ENCODE measurements at places on chromosomes 1 and 21.

DNA sequence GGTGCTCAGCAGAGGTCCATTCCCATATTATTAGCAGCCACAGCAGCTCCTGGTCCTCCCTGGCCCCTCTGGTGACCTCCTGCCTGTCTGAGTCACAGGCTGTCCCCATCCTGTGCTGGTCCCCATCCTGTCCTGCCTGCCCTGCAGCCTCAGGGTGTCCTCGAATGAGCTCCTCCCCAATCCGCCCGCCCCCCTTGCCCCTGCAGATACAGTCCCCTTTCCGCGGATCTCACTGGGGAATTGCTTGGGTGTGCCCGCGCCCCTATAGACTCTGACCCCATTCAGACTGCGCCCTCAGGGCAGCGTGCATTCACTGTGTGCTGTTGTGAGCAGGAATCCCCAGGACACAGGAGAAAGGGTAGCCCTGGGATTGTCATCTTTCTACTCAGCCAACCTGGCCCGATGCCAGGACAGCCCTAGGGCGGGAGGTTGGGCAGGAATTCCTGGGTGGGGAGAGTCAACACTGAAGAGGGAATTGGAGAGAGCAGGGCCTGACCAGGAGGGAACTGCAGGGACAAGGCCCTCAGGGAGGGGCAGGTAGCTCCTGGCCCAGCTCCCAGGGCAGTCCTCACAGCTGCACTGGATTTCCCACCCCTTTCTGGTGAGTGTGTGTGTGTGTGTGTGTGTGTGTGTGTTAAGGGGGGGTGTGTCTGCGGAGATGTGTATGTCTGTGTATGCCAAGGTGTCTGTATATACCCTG is 1.1 kb upstream of the GUCA2A start:
- DNase-seq, result no peak

DNA sequence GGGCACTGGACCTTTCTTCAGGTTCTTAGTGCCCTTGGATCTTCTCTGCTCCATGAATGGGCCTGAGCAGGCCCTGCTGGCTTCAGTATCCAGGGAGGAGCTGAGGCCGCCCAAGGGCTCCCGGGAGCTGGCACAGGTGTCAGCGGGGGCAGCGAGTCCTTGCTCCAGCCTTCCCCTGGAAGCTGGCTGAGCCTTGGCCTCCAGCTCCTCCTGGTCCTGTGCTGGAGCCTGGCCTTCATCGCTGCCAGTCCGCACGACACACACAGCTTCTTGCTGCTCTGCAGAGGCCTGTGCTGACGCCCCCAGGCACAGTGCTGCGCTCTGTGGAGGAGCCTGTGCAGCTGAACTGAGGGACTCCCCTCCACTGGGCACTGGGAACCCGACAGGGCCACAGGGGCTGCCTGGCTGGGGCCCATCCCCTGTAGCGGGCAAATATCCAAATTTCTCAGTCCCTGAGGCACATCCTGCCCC is 1.7 kb downstream of the SPOCD1 start:
- peak; percentile 14 for DNase-seq

DNA sequence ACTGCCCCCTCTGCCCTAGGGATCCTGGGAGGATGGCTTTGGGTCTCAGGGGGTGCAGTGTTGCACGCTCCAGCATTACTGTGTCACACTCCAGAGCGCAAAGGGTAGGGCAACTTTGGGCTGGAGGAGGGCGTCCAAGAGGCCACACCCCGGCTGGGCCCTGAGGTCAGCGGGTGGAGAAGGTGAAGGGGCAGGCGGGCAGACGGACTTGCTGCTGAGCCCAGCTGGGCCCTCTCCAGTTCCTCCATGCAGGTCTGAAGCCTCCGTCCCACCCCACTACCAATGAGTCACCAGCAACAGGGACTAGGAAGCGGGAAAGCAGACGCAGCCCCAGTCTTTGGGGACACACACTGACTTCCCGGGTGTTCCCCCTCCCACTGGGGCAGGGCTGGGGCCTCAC is 116.0 kb downstream of the CASZ1 start:
- no peak for DNase-seq

- DNase-seq, result no peak
These were observed 39.8 kb downstream of the PLPP3 start for GRCh38 chr1:56539520-56539931.

DNA sequence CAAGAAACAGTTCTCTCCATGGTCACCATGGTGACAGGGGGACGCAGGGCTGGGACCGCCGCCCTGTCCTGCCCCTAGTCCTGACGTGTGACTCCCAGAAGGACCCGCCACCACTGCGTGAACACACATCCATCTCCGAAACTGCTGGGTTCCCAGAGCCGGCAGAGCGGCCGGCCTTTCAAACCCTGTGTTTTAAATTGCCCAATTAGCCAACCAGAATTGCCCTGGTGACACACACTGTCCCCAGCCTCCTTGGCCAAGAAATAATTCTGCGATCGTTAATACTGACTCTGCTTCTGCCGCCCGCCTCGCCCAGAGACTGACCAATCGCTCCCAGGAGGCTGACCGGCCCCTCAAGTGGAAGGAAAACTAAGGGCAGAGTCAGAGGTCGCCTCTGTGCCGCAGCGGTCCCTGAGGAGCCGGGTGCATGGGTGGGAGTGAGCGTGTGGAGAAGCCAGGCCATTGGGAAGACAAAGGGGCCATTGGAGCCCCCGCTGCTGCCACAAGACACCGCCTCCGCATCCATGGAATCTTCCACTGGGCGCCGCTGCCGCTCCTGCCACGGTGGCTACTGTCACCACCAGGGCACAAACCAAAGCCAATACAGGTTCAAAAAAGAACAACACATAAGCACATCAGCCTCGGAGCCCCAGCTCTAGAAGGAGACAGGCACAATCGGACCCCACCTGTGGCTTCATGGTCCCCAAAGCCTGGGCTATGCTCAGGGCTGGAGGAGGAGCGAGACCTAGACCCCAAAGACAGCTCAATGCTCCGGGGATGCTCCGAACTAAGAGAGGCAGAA is 273.2 kb downstream of the NPHP4 start:
- DNase-seq, result no peak

DNA sequence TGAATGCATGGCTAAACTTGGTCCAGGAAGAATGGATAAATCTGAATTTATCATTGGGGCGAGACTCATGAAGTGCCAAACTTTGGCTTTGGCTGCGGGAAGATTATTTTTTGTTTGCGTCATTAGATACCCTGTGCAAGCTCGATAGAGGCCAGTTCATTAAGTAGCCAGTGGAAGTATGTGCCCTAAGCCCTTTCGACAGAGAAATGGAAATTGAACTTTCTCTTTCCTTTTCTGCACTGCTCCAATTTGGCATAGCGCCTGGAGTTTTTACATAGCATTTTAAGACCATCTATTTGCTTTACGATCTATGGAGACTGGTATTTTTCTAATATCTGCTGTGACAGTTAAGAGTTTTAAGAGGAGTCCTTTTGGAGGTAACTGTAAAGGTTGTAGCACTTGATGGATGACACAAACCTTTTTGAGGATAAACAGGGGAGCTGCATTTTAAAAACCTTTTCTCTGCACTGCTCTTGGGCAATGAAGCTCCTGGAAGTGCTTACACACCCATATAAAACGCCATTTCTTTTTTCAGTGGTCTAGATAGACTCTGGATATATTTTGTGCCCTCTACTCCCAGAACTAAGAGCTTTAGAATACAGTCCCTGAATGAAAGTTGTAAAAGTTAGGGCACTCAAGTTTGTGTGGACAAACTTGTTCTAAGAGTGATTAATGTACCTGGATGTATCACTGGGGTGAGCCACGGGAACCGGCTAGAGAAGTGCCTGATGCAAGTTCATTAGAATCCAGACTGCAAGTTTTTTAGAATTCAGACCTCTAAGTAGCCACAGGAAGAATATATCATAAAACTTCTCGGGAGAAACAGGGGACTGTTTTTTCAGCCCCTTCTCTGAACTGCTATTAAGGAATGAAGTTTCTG is 41.3 kb upstream of the CFHR3 start:
- no peak for DNase-seq

DNA sequence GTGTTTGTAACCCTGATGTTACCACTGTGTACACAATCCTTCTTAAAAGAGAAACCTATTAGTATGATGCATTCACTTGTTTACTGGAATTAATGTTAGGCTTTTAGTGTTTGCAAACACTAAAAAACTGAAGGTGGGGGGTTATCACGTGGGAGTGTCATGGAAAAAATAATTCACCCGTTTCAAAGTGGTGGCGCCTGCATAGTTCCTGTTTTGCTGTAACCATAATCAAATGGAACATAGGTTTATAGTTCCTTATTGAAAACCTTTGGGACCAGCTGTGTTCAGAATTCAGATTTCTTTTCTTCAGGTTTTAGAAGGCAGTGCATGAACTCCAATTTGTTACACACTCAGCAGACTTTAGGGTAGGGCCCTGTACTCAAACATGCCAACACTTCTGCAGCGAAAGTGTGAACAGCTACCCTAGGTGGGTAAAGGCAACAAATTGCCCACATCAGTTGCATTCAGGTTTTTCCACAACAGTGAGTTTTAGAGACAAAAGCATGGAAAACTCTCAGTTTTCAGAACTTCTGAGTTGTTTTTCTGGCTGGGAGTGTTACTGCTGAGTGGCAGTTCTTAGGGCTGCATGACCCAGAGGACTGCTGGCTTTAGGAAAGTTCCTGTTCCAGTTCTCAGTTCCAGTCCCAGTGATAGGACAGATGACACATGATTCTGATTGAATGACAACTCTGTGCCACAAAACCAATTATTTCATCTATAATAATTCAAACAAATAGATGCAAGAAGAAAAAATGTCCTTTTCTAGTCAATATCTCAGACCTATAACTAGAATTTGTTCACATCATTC is 29.1 kb upstream of the IVNS1ABP start:
- no peak for DNase-seq

GRCh38 chr1:8818325-8818775 is 910 bp upstream of the RERE start:
- no peak for DNase-seq

- DNase-seq, result no peak
These were observed 21.9 kb downstream of the HEYL start for GRCh38 chr1:39617488-39618049.

- DNase-seq, result no peak
These were observed 14.1 kb downstream of the ZBTB18 start for GRCh38 chr1:244065063-244065793.

All from head of caudate nucleus (tissue), 42 donors.